GM23248 (cell line): ENCODE measurements at places on chromosomes 4 and X. TPM values are rescaled to one million over a fixed set of nuclear protein-coding genes. Genes with fewer than 3 reads are reported as not detected.

- DNase-seq = no peak
These were observed 98.0 kb upstream of the MAGEB16 start for GRCh38 chrX:35700121-35700520.

GRCh38 chr4:28686618-28687017 lies 1826.0 kb downstream of the STIM2 start:
- peak; percentile 45 for DNase-seq

GRCh38 chr4:17448689-17449088 lies 63.2 kb downstream of the QDPR start:
- DNase-seq = peak; percentile 82

DNA sequence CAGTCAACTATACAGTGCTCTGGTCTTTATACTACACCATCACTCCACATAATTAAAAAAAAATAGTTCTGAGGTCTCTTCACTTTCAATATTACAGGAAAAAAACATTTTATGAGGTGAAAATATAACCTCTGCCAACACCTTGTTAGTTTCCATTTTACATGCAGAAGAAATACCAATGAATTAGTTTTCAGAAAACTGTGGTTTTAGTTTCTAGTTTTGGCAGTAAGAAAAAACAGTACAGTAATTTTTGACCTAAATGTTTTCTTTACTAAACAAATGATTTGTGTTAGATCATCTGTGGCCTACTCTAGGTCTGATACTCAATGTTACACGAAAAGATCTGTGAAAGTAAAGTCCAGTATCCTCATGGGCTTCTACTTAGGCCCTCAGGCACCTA lies 10.0 kb downstream of the SULT1E1 start:
- no peak for DNase-seq

GRCh38 chr4:163505374-163505773 lies 10.9 kb downstream of the TMA16 start:
- peak; percentile 11 for DNase-seq

DNA sequence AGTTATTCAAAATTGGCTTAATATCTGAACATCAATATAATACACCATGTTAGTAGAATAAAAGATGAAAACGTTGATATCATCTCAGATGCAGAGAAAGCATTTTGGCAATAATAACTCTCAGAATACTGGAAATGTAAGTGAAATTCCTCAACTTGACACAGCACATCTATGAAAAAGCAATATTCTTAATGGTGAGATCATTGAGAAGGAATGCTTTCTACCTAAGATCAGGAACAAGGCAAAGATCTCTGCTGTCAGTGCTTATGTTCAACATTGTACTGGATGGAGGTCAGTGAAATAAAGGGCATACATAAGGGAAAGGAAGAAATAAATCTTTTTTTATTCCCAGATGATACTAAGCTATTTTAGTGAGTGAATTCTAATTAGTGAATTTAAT lies 40.6 kb downstream of the MRPL1 start:
- DNase-seq = no peak

DNA sequence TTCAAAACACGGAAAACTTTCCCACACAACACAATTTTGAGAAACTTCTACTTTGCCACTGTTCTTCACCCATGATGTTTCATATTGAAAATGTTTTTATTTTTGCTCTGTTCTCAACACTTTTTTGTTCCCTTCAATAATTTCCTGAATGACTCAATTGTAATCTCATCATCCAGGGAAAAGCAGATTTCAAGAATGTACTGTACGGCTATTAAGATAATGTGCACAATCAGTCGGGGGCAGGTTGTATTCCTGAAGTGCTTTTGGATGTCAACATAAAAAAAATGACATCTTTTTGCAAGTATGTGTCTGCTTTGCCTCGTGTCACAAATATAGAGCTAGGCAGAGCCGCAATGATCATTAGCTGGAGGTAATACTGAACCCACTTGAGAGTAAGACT lies 9.7 kb downstream of the SMPX start:
- no peak for DNase-seq

ARSH gene
- total RNA-seq = not detected in 2 replicates

P2RY4 gene
- total RNA-seq = not detected in 2 replicates

POLN gene
- 1.8 and 3.9 TPM in 2 replicates for total RNA-seq

EXOC1L gene
- total RNA-seq = not detected in 2 replicates
